ENCODE measurements at places on chromosomes 2 and 18.

DNA sequence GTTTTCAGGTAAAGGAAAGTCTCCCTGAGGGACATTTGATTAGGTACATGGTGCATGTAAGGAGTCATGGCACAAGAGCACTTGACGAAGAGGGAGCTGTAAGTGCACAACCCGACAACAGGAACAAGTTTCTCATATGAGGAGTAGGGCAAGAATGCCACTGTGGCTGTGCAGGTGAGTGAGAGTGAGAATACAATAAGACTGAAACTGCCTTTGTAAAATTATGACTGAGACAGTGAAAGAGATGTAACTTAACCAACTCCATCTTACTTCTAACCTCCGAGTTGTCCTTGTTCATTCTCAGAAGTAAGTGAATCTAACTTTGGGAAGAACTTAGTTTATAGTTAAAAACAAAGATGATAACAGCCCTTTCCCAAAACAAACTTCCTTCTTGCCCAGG is 1025.8 kb upstream of the CNTNAP5 start:
- no peak for DNase-seq

DNA sequence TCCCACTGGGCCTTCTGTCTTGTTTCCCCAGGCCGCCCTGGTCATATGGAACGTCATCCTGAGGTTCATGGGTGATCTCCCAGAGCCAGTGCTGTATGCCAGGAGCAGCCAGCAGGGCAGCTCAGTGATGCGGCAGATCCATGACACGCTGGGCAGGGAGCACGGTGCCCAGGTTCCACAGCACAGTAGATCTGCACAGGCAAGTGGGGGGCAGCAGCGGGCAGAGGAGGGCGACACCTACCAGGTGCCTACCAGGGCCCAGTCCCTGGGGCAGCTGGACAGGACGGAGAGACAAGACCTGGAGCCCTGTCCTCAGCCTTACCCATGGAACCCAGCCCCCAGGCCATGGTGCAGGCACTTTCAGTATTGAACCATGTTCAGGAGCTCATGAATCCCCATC is 36.1 kb upstream of the GPR17 start:
- no peak for DNase-seq

DNA sequence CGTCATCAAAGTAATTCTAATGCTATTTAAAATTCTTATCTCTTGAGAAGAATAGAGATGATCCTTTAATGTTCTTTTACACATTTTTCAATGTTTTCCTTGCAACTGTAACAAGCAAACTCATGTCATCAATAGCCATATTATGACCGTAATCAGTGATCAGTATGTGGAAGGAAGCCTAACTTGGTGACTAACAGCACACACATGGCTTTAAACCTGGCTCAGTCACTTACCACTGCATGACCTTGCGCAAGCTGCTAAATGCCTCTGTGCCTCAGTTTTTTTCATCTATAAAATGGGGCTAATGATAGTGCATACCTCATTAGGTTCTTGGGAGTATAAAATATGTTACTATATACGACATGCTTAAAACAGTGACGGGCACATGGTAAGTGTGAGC is 149.7 kb downstream of the BCL2 start:
- DNase-seq: no peak

- DNase-seq: peak; percentile 47
Observed at GRCh38 chr2:45748239-45748638, 96.8 kb downstream of the PRKCE start.

- no peak for DNase-seq
Observed at GRCh38 chr2:233352141-233352842, 2.0 kb upstream of the DGKD start.

DNA sequence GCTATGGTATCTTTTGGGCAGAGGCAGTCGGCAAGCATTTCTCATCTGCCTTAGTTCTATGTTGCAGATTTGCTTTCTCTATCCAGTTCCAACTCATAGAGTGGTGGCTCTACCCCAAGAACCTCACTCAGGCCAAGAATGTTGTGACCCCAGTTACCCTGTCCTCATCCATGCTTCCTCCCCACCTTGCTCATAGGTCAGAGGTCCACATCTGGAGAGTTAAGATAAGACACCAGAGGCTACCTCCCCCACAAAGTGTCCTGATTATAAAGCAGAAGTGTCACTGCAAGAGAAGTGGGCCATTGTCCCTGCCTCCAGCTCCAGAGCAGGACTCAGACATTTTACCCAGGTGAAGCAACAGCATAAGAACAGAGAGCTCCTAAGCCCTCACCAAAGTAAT is 276.8 kb upstream of the CHST9 start:
- no peak for DNase-seq

DNA sequence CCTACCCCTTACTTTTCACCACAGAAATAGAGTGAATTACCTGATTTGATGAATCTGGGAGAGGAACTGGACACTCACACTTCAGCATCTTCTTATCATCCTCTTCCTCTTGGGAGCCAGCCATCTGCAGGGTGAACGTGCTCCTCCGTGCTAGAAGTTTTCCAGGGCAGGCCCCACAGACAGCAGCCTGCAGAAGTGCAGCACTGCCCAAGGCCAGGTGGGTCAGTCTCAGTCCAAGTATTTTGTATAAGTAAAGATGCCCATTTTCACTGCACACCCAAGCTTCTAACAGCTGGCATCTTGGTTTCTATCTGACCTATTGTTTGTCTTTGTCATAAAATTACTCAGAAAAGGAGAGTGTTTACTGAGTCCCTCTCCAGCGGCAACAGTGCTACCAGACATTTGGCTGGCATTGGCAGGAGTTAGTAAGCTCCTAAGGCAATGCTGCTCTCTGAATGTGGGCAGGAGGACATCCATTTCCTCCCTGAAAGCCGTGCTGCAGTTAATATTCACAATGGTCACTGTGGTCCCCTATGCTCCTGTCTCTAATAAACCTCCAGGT is 222.6 kb upstream of the CTAGE1 start:
- DNase-seq: no peak

DNA sequence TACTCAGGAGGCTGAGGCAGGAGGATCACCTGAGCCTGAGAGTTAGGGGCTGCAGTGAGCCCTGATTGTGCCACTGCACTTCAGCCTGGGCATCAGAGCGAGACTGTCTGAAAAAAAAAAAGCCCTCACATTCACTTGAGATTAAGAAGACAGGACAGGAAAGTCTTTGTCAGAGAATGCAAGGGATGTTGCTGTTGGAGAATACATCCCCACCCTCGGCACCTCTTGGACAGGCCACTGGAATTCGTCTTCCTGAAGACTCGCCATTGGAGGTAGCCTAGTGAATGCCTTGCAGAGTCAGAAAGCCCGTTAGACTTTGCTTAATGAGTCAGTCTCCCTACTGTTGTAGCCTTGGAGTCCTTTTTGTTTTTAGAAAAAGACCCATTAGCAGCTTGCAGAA is 205.6 kb downstream of the FAM210A start:
- DNase-seq: no peak

- DNase-seq: peak; percentile 50
Observed at GRCh38 chr2:159562248-159562647, 54.1 kb downstream of the BAZ2B start.

GRCh38 chr2:72996117-72996502 is 75.4 kb downstream of the SFXN5 start:
- DNase-seq: no peak

GRCh38 chr2:159939946-159940345 is 122.5 kb downstream of the PLA2R1 start:
- DNase-seq: peak; percentile 68

Measured in choroid plexus epithelial cell (primary cell).